Naive thymus-derived CD4-positive, alpha-beta T cell (primary cell): ENCODE measurements at places on chromosomes 3 and 15. TPM values are rescaled to one million over a fixed set of nuclear protein-coding genes. Genes with fewer than 3 reads are reported as not detected.
A peak's percentile ranks its signal among the peaks of the same experiment; 100 is the strongest.

- no peak for DNase-seq
Observed at GRCh38 chr3:133412183-133413132, 12.6 kb downstream of the BFSP2 start.

GRCh38 chr3:76651784-76652183, 388.1 kb upstream of the ROBO2 start:
- no peak for DNase-seq

DNA sequence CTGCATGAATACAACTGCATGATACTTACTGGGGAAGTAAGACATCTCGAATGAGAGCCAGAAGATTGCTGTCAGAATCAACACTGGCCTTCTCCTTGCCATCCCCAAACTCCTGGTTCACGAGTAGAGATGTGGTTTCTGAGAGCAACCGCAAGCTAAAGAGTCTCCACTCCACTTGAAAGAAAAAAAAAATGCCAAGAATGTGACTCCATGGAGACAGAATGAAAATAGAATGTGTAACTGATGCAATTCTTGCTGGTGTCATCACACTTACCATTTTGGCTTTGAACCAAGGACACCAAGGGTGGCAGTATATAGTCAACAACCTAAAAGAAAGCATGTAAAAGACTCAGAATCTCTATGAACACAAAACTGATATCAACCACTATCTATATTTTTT, 280.4 kb downstream of the ULK4 start:
- no peak for DNase-seq

GRCh38 chr15:93515256-93516051, 426.4 kb upstream of the RGMA start:
- no peak for DNase-seq

DNA sequence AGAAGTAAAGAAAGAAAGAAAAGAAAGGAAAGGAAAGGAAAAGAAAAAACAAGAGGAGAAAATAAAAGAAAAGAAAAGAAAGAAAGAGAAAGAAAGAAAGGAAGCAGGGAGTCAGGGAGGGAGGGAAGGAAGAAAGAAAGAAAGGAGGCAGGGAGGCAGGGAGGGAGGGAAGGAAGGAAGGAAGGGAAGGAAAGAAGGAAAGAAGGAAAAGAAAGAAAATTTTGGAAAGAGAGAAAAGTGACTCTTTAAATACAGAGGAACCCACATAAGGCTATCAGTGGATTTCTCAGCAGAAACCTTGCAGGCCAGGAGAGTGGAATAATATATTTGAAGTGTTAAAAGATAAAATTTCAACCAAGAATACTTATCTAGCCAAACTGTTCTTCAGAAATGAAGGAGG, 44.2 kb upstream of the GNB4 start:
- no peak for DNase-seq

- DNase-seq = no peak
Observed at GRCh38 chr3:64133987-64134386, 91.3 kb downstream of the PRICKLE2 start.

GRCh38 chr3:63967675-63968611, 55.4 kb downstream of the PSMD6 start:
- DNase-seq = peak; percentile 87

DNA sequence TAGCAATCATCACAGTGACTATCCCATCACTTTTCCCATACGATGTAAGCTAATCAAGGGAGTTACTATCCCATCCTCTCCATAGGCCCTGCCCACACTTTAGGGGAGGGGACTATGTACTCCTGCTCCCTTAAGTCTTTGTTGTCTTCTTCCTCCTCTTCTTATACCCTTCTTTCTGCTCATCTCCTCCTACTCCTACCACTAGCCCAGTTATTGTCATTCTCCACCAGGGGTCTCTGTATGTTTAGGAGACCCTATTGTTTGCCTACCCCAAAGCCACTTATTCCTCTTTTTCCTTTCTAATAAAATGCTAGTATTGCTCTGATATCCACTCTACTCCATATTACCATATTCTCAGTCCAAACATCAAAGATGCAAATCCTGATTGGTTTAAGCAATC, 27.8 kb downstream of the STAC start:
- no peak for DNase-seq

DNA sequence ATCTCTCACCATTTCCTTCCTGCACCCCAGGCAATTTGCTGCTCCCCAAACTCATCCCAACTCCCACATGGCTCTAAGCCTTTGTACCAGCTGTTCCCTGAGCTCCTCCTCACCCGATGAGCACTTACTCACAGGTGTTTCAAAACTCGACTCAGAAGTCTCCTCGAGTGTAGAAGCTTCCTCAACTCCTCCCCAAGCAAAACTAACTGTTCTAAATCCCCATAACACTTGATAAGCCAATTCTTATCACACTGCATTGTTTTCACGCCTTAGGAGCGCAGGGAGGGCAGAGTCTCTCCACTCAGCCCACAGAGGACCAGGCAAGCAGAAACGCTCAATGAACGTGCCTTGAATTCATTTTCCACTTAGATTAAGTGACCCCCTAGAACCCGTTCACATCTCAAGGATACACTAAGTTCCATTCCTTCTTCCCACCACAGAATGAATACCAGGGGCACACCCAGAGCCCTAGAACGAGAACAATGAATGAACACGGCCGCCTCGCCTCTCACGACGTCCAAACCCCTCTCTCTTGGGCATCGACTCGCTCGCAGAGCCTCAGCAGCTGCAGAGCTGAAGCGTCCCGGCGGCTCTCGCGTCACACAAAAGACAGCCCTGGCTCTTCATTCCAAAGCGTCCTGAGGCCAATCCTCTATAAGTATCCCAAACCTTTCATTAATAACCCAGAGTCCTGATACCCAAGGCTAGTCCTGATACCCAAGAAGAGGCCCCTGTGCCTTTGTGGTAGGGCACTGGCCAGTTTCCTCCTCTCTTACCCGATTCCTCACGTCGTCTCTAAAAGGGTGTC, 1.1 kb downstream of the RAF1 start:
- peak; percentile 19 for DNase-seq

DNA sequence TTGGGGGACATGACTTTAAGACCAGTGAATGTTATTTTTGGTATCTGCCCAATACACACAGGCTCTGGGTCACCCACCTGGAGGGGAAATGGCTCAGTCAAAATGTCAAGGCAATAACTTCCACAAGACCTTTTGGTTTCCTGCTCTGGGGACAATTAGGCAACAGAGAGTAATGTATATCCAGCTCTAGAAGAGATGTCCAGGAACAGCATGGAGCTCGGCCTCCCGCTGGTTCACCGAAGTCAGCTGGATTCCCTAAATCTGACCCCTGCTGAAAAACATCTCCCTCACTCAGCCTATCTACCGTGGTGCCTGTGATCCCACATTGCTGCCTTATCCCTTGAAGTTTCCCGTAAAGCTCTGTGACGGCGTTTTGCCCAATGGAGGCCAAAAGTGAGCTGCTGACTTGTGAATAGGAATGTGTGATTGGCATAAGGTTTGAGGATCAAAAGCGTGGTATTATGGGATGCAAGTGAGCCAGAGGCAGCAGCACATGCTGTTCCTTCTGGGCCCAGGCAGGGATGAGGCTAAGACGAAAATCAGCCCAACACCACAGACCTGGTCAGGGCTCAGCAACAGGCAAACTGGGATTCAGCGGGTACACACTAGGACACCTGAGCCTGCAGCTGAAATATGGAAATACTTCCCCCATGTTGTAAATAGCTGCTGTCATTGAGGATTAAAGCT, 47.2 kb upstream of the SLC6A11 start:
- no peak for DNase-seq

- no peak for DNase-seq
Observed at GRCh38 chr15:74022706-74023470, 28.4 kb downstream of the PML start.

DNA sequence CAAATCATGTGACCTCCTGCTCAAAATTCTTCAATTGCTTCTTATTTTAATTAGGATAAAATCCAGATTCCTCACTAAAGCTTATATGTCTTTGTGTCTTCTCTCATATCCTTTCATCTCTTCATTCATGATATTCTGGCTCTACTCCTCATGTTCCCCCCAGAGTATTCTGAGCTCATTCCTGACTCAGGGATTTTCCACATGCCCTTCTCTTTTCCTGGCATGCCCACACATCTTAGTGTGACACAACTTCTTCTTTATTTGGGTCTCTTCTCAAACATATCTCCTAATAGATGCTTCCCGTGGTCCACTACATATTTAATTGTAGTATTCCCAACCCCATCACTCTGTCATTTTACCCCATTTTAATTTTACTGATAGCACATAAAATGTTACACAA, 15.2 kb upstream of the MBNL1 start:
- DNase-seq = no peak

DNA sequence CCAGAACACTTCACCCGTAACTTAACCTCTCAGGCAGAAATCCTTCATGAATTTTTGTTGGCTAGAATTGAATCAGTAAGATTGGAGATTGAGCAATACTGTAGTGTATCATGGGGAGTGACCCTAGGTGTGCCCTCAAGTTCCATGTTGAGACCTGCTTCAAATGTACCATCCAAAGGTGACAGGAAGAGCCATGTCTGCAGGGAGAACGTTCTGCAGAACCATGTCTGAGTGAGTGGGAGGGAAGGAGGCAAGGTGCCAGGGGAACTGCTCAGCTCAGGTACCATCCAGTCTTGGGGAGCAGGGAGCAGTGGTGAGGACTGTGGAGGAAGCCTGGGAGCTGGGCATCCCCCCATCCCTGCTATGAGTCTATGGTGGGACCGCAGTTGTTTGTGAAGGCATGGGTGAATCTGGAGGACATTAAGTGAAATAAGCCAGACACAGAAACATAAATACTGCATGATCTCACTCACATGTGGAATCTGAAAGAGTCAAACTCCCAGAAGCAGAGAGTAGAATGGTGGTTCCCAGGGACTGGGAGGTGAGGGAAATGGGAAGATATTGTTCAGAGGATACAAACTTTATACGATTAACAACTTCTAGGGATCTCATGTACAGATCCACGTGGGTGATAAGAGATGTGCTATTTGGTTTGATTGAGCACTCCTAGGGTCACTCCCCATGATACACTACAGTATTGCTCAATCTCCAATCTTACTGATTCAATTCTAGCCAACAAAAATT, 23.3 kb downstream of the CFAP161 start:
- DNase-seq = no peak

DNA sequence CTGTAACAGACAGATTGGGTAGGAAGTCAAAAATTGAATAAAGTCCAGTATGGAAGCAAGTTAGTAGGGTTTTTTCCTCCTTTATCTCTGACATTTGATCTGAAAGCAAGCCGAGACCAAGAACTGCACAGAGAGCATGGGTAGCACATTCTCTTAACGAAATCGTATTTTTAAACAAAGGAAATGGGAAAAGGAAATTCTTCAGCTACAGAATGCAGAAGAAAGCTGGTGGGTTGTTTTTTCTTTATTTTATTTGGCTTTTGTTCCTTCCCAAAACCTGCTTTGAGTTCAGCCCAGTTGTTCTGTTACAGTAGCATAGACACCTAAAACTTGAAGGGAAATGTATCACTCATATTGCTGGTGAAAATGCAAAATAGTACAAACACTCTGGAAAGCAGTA, 397.0 kb downstream of the GBE1 start:
- DNase-seq = no peak

Gene COL7A1
- polyA plus RNA-seq = not detected

Gene CHST2
- 6.6 TPM for polyA plus RNA-seq

Gene CRYGS
- polyA plus RNA-seq = not detected

Gene LXN
- polyA plus RNA-seq = 15.9 TPM

Gene OXTR
- not detected for polyA plus RNA-seq
